ENCODE measurements at places on chromosomes 2 and 18.

DNA sequence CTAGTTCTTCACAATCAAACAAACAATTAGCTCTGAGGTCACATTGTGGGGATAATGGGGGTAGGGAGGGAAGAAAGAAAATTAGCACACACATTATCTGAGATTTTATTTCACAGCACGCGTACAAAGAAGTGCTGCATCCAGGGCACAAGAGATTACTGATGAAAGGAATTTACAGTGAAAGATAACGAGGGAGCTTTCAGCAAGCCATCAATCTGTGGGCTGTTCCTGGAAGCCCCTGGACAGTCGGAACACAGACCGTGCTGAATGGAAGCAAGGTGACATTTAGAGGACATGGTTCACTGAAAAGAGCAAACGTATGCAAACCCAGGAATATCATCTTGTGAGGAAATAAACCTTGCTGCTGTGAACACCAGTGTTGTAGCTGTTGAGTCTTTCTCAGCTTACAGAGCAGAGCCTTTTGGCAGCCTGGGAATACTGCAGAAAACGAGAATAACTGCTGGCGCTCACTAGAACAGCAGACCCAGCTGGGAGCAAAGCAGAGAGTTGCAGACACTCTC is 63.2 kb downstream of the SCG2 start:
- no peak for DNase-seq

GRCh38 chr2:66849153-66849755 is 414.3 kb downstream of the MEIS1 start:
- no peak for DNase-seq

DNA sequence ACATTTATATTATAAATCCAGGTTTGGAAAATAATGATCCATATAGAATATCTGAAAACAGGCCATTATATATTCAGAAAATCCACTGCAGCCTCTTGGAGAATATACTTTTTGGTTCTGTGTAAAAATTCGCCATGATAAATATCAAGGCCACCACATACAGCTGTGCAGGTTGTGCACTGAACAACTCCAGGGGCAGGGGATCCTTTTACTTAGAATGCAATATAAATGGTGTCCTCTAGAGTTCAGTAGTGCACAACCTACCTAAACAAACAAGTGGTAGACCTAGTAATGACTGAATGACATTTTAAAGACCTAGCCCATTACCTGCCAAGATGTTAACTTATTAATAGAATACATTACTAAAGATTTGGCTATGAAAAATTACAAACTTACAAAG is 22.4 kb downstream of the MOGAT1 start:
- DNase-seq, result no peak

GRCh38 chr2:98664323-98664722 is 55.9 kb downstream of the UNC50 start:
- DNase-seq, result no peak

- DNase-seq, result no peak
These were observed 94.2 kb downstream of the NEB start for GRCh38 chr2:151640087-151640486.

DNA sequence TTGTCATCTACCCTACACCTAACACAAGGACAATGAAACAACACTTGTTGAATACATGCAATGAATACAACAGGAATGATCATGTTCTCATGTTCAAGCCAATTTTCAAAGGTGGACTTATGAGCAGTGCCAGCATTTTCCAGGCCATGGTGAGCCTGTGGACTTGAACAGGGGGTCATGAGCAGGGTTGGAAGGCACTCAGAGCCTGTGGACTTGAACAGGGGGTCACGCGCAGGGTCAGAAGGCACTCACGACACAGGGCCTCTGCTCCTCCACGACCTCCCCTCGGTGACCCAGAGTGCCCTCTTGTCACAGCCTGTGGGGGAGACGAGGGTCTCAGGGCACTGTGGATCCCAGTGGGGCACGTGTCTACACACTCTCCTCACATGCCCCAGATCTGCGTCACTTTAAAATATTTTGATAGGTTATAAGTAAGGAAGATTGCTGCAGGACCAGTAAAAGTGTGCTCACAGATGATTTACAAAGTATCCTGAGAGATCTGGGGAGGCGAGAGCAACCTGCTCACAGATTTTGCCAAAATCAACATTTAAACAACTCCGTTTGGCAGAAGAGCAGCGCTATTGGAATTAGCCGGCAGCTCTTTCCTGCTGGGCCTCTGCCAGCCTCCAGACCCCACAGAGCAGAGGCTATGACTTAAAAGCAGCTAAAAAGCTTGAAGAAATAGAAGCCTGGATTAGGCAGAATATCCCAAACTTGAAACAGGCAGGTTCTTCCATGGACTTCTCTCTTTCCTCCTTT is 121.9 kb downstream of the TMEM18 start:
- no peak for DNase-seq

DNA sequence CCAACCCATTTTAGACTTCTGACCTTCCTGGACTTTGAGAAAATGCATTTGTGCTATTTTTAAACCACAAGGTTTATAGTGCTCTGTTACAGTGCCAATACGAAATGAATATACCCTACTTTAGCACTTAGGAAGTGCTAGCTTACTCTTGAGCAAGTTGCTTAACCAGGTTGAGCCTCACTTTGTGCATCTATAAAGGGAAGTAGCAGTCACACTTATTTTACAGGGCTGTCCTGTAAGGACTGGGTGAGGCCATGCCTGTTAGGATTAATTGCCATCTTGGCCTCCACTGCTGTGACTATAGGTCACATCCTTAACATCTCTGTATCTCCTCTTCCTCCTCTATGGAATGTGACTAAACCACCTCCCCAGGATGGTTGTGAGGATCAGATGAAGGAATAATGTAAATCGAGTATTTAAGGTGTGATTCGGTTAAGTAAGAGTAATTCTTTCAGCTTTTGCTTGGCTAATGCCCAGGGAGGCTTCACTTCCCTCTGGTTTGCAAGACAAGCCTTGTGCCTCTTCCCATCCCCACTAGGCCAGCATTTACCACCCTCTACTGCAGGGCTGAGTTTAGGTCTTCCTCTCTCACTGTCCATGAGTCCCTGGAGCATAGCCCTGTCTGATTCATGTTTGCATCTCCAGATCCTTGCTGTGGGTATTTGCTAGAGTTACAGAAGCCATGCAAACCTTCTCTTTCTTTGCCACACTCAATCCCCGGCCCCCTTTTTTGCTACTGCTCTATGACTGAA is 341.2 kb downstream of the ZNF521 start:
- no peak for DNase-seq

GRCh38 chr2:231991664-231992063 is 30.2 kb downstream of the DIS3L2 start:
- DNase-seq, result no peak

GRCh38 chr2:168212167-168212566 is 35.2 kb downstream of the STK39 start:
- DNase-seq, result no peak

DNA sequence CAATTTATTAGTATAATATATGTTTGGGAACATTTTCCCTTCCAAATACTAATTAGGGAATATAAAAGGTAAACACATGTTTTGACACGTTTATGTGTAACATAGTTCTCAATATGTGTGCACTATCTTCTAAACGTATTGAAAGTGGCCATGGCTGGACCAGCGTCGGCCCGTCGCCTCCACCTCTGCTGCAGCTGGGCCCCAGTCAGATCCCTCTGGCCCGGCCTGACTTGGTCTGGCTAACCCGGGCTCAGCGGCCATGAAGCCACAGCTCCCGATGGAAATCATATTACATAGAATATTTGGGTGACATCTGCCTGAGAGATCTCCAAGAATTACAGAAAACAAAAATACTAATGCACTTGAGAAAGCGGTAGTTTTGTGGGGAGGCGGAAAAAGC is 474.4 kb upstream of the CDH2 start:
- no peak for DNase-seq

GRCh38 chr2:39595116-39595515 is 70.6 kb upstream of the TMEM178A start:
- DNase-seq, result no peak

DNA sequence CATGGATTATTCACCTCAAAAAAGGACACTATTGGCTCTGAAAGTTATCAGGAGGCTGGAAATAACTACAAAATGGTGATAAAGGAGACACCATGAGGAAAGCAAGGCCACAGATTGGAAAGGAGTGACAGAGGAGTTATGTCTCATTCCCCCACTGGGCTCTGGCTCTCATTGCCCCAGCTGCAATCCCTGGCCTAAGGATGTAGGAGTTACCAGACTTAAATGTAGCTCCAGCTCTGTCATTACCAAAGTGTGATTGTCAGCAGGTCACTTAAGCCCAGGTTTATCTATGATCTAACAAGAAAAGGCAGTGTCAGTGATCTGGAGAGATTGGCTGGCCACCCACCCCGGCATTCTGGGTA is 1228.2 kb upstream of the DDX18 start:
- no peak for DNase-seq

DNA sequence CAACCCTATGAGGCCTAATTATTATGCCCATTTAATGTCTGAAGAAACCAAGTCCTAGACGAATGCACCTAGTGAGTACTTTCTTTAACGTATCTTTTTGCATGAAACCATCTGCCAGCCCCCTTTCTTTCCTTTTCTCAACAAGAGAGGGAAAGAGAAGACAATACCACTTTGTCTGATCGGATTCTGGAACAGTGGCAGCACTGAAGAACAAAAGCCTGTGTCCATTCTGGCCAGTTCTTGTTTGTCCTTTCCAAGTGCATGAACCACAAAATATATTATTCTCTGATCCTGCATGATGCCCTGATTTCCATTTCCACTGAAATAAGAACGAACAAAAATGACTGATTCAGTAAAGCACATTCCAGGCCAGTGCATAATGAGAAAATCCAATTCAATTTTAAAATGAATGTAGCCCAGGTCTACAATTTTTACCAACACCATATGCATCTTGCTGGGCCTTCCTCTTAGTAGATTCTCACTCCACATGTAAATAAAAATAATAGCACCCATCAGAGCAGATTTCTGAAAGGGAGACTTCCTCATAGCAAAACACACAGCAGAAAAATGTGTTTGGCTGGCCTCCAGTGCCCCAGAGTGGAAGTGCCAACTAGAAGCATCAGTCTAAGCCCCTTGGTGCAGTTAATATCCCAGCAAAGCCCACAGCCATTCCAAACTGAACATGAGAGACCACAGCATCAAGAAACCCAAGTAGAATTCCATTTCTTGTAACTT is 422.6 kb upstream of the ID2 start:
- DNase-seq, result no peak

GRCh38 chr2:6828299-6828584 is 37.5 kb downstream of the CMPK2 start:
- no peak for DNase-seq

GRCh38 chr2:175206866-175207265 is 25.4 kb upstream of the ATP5MC3 start:
- DNase-seq, result no peak

- DNase-seq, result no peak
These were observed 23.7 kb upstream of the AP1S3 start for GRCh38 chr2:223860809-223861738.

DNA sequence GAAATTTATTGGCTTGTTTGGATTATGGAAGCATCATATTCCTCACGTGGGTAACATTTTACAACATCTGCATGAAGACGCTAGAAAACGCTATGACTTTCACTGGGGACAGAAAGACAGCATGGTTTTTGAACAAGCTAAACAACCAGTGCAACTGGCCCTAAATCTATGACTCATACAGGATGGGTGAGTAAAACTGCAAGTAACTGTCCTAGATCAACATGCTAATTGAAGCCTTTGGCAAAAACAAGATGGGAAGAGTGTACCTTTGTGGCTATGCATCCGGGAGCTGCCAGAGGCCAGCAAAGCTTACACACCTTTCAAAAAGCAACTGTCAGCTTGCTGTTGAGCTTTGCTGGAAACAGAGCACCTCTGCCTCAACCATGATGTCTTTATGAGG is 1096.0 kb upstream of the DDX18 start:
- no peak for DNase-seq

DNA sequence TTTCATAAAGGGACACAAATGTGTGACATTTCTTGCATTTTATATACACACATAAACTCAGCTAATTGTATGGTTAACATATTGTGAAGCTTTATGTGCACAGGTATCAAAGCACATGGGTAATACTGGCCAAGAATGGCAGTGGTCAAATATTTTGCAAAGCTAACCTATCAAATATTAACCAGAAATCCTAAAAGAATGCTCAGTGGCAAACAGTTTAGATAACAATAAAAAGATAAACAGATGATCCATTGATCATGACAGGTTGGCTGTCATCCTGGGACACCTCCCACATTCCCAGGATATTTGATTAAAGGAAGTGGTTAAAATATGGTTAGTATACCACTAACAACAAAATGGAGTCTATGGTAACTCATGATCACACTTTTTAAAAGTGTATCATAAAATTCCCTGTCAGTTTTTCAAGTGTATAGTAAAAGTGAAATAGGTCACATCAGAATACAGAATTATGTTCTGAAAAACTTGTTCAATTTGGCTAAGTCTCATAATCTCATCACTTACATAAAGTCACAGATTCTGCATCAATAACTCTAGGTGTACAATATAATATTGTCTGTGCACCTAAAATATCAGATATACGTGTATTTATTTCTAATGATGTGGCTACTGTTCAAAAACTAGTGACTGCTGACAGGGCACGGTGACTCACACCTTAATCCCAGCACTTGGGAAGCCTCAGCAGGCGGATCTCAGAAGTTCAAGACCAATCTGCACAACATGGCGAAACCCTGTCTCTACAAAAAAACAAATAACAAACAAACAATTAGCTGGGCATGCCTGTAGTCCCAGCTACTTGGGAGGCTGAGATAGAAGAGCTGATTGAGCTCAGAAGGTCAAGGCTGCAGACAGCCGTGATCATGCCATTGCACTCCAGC is 48.9 kb downstream of the CDH2 start:
- DNase-seq, result no peak

- no peak for DNase-seq
These were observed 184.5 kb downstream of the FAM210A start for GRCh38 chr18:13541621-13542519.

DNA sequence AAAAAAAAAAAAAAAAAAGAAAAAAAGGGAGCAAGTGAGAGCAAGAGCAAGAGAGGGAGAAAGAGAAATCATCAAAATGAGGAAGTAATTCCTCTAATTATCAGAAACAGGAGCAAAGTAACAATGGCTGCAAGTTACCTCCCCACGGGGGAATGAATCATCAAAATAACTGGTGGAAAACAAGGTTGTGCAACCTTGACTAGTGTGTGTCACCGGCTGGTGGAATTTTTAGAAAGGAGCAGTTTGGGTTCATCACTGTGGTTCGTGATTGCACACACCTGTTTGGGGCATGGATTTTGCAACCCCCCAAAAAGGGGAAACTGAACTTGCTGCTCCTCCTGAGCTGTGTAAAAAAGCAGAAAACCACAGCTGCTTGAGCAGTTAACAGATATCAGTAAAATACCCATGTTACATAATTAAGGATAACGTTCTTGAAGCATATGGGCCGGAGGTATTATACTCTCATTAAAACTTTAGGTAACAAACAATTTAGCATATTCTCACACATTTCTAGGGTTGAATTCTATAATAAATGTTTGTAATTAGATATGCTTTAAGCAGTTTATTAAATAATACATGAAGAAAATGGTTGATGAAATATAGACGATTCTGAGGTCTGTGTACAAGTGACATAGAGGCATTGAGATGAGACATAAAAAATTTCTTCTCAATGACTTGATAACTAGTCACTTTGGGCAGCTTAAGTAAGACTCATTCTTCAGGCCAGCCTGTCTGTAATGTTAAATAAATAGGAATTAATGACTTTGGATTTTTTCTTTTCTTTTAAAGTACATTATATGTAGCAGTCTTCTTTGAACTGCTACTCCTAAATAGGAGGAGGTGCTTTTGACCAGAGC is 184.2 kb upstream of the ZEB2 start:
- DNase-seq, result no peak

- DNase-seq, result no peak
These were observed 31.3 kb upstream of the CDCA7 start for GRCh38 chr2:173323371-173323770.

GRCh38 chr18:44712025-44712424 is 31.3 kb downstream of the SETBP1 start:
- DNase-seq, result no peak
